ENCODE measurements at places on chromosomes 7 and 10.

- DNase-seq, result no peak
These were observed 4.4 kb downstream of the LARP4B start for GRCh38 chr10:927131-927530.

- no peak for DNase-seq
These were observed 2.1 kb upstream of the DPY19L1 start for GRCh38 chr7:35039343-35039742.

DNA sequence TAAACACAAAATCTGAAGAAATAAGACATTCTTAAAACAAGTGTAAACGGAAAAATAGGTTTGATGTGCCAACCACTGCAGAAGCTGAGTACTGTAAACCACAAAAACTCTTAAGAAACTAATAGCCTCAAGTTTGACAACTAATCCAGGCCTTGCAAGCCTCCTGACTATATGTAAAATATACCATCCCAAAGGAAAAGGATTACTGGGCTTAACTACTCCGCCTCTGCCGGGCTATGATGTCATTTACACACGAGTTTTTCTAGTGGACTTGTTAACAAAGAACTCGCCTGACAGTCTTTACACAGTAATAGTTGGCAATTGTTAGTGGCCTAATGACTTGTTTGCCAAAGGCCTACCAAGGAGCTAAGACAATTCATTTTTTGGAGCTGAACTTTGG, 2.1 kb downstream of the KIF5B start:
- DNase-seq, result peak; percentile 20

GRCh38 chr10:121928528-121928884, 675 bp upstream of the ATE1 start:
- DNase-seq, result no peak

- DNase-seq, result peak; percentile 3
These were observed 89.8 kb downstream of the PCLO start for GRCh38 chr7:83072576-83073517.

- no peak for DNase-seq
These were observed 39.4 kb downstream of the CTBP2 start for GRCh38 chr10:125121003-125121402.

DNA sequence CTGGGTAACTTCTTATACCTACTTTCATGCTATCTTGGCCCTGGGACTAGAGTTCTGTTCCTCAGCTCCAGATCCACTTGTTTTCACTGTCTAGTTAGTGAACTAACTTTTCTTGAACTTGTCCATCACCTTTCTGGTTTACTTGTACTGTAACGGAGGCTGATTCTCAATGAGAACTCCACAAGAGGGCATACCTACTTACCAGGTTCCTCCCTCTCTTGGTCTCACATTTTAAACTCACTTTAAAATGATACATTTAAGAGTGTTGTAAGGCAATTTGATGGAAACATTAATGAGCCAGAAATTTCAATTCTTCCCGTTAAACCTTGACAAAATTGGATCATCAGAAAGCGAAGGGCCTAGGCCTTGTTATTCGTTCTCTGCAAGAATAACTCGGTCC, 111.6 kb downstream of the MAGI2 start:
- DNase-seq, result no peak

DNA sequence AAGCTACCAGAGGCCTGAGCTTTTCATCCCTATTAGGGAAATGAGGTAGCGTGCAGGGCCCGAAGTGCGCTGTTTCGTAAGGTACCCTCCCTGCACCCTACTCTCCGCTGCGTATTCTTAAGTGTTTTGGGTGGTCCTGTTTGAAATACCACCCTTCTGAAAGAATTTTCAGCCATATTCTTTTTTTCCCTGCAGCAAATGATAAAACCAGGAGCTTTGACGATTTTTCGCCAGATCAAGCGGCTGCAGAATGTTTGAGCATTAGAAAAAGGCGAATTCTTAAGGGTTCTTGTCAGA, 1.2 kb downstream of the RSBN1L start:
- no peak for DNase-seq

- no peak for DNase-seq
These were observed 22.5 kb downstream of the CAV1 start for GRCh38 chr7:116547347-116547746.

All from Caki2 (cell line).